ENCODE measurements at places on chromosomes 5 and 9.

- no peak for DNase-seq
These were observed 143.7 kb downstream of the ARHGAP26 start for GRCh38 chr5:142913728-142914338.

DNA sequence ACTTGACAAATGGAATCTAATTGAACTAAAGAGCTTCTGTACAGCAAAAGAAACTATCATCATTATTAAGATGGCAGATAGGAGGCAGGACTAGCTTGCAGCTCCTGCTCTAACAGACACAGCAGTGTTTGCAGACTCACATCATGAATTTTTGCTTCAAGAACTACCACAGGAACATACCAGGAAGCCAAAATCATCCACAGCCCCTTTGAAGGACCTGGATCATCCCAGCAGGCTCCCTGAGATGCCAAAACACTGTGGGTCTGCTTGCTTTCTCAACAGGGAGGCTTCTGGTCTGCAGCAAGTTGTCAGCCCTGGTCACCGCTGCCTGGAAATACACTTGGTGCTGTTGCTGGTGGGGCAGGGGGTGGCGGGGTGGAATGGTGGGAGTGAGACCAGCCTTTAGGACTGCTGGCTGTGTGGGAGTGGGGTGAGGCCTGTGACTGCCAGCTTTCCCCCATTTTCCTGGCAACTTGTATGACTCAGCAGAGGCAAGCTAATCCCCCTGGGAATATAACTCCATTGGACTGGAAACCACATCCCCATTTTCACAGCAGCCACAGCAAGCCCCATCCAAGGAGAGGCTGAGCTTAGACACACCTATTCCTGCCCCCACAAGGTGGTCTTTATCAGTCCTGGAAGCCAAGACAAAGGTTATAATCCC lies 533.8 kb upstream of the CYLC2 start:
- no peak for DNase-seq

DNA sequence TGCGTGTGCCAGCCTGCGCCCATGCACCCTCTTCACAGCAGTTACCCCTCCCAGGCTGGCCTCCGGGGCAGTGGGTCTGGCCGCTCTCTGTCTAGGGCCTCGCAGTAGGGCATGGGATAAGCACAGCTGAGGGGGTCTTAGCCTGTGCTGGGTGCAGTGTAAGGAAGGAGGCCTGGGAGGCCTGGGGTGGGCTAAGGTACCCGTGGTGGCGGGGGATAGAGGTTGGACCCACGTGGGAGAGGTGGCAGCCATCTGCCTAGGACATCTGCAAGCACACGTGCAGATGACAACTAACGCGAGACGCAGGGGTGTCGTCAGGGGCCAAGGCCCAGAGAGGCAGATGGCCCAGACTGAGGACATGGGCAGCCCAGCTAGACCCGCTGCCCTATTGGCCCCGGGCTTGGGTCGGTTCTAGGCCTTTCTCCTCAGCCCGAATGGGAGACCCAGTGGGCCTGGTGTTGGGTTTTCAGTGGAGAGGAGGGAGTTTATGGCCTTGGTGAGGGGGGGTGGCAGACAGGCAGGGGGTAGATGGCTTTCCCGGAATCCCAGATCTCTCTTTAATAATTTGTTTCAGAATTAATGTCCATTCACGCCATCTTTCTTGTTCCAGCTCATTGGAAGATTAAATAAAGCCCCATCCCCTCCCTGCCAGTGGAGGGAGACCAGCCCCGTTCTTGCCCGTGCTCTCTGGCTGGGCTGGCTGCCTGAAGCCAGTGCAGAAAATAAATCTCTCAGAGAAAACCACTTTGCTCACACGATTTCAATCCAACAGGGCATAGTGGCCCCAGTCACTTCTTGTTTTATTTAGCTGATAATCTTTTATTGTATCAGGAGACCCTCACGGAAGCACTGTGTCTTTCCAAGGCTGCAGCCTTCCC lies 154.2 kb downstream of the GAPVD1 start:
- DNase-seq: no peak

GRCh38 chr5:68534956-68535520 lies 319.5 kb downstream of the PIK3R1 start:
- no peak for DNase-seq

DNA sequence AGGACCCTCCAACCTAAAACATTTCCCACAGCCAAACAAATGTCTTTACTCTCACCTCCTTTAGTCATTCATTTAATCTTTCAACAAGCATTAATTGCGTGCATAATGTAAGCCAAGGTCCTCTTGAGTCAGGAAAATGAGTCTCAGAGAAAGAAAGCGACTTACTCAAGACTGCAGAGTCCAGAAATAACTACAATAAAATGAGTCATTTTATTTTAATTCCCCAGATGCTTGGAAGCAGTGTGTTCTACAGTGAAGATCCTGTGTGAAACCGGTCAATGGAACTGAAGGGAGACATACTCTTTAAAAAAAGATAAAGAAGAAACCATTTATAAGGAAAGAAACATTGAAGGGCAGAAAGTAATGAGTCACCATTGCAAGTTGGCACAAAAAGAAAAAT lies 513.7 kb downstream of the CDK5RAP2 start:
- DNase-seq: no peak

DNA sequence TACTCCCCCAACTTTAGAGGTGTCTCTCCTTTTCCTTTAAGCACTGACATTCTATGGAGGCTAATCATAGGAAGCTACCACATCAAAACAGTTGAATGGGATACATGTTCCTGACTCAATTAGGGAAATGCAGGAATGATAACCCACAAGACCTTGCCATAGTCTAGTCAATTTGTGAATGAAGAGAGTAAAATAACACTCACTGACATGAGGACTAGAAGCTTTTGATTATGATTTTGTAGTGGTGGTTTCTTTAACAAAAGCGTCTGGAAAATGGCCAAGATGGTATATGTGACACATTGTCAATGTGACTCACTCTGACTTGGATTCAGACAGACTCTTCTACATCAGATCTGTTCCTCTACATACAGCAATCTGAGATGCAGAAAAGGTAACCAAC lies 13.7 kb upstream of the PRELID2 start:
- no peak for DNase-seq

DNA sequence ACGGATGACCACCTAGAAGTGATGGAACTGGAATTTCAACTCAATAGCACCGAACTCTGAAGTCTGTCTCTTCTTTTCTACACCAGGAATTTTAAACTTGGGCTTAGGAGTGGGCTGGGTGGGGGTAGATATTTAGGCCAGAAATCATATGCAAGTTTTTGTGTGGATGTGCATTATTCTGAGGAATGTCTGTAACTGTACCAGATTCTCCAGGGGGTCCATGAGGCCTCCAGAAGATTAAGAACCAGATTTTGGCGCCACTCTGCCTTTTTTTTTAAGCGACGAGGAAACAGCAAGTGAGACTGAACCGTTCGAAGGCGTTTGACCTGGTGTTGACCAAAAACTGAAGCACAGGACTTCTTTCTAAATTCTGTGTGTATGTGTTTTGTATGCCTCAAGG lies 88.8 kb upstream of the TTC23L start:
- no peak for DNase-seq

DNA sequence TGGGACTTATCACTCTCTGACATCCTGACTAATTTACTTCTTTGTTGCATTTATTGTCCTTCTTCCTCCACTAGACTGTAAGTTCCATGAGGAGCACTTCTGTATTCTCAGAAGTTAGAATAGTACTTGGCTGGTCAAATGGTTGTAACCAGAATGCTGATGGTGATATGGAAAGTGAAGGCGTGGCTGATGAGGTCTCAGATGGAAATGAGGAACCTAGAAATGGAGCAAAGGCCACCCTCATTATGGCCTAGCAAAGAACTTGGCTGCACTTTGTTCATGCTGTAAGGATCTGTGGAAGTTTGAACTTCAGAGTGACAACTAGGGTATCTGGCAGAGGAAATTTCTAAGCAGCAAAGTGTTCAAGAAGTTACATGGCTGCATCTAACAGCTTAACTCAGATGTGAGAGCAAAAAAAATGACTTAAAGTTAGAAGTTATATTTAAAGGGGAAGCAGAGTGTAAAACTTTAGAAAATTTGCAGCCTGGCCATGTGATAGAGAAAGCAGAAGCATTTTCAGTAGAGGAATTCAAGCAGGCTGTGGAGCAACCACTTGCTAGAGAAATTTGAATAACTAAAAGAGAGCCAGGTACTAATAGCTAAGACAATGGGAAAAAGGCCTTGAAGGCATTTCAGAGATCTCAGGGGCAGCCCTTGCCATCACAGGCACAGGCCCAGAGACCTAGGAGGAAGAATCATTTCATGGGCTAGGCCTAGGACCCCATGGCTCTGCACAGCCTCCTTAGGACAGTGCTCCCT lies 14.9 kb upstream of the SLC22A5 start:
- DNase-seq: no peak

GRCh38 chr9:21030389-21031035 lies 928 bp downstream of the HACD4 start:
- DNase-seq: no peak

GRCh38 chr5:132860742-132861141 lies 5.5 kb downstream of the GDF9 start:
- no peak for DNase-seq

- no peak for DNase-seq
These were observed 1603.0 kb upstream of the C9orf72 start for GRCh38 chr9:29176231-29176630.

GRCh38 chr9:27785714-27786100 lies 212.4 kb upstream of the C9orf72 start:
- DNase-seq: no peak

GRCh38 chr9:105331755-105332154 lies 87.3 kb downstream of the SLC44A1 start:
- no peak for DNase-seq
